Lung microvascular endothelial cell (primary cell): ENCODE measurements at places on chromosomes 2 and 18. TPM values are rescaled to one million over a fixed set of nuclear protein-coding genes. Genes with fewer than 3 reads are reported as not detected.

Gene ABHD1
- total RNA-seq, result under 0.01 TPM in 1 of 2 replicates, not detected in the other

GRCh38 chr2:45141883-45142866 lies 132.9 kb upstream of the SIX2 start:
- DNase-seq, result no peak

- no peak for DNase-seq
Observed at GRCh38 chr2:203476881-203477280, 58.2 kb downstream of the RAPH1 start.

DNA sequence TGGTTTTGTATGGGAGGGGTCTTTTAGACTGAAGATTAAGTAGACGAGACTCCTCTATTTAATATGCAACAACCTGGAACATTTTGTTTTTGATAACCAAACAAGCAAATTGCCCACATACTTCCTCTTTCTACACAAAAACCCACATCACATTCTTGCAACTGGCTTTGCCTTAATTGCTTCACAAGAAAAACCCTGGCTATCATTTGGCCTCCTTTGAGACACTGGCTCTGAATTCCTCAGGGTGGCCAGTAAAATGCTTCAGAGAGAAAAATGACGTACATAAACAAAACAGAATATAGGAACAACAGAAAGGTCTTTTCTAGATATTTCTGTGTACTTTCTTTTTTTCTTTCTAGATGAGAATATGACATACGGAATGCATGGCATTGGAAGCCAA lies 103.0 kb downstream of the TRIB2 start:
- peak; percentile 49 for DNase-seq
